ENCODE measurements at places on chromosomes 6 and 20. TPM values are rescaled to one million over a fixed set of nuclear protein-coding genes. Genes with fewer than 3 reads are reported as not detected.

Gene RIMS4
- total RNA-seq = 0.88 TPM

Gene CALHM6
- 6.6 TPM for total RNA-seq

Gene SLC35D3
- not detected for total RNA-seq

Gene GABRR1
- total RNA-seq = not detected

Gene NMBR
- not detected for total RNA-seq

Gene TUBB2B
- total RNA-seq = 5.3 TPM

Gene DPPA5
- total RNA-seq = not detected

Gene SGK2
- total RNA-seq = 14.5 TPM

Gene GCM1
- 0.36 TPM for total RNA-seq

Gene BPIFB1
- not detected for total RNA-seq

Gene SYCP2L
- 1.3 TPM for total RNA-seq

Gene RAB23
- 10.6 TPM for total RNA-seq

Gene SSTR4
- not detected for total RNA-seq

Gene SLC4A11
- total RNA-seq = 0.74 TPM

Gene ARMC2
- total RNA-seq = 5.6 TPM

Gene SRSF12
- total RNA-seq = 3.2 TPM

Gene KCNB1
- 15.0 TPM for total RNA-seq

Gene SNX9
- 61.8 TPM for total RNA-seq

Gene SNAP25
- 4.8 TPM for total RNA-seq

Gene LINC00237
- total RNA-seq = not detected

Gene POLR1C
- total RNA-seq = 38.5 TPM

Gene SOX18
- 8.0 TPM for total RNA-seq

Gene PRR3
- 5.2 TPM for total RNA-seq
